NCI-H187 treated with DMSO at 0.1 percent for 48 hours (cell line): ENCODE measurements at places on chromosomes 12 and 14.

GRCh38 chr12:41013881-41014642, 174.1 kb upstream of the PDZRN4 start:
- no peak for DNase-seq

DNA sequence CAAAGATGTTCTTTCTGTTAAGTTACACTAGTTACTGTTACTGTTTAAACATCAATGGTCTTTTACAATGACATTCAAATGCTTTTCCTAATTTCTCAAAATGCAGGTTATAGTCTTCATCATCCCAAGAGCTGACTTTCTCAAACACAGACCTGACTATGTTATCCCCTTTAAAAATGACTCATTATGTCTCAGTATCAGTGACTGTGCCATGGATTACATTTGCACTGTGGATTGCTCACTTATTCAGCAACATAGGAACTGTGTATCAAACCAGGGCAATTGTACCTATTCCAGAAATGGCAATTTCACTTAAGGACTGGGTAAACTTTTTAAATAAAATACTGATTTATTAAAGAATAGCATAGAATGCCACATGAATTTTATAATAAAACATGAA, 630.2 kb upstream of the NOVA1 start:
- no peak for DNase-seq

DNA sequence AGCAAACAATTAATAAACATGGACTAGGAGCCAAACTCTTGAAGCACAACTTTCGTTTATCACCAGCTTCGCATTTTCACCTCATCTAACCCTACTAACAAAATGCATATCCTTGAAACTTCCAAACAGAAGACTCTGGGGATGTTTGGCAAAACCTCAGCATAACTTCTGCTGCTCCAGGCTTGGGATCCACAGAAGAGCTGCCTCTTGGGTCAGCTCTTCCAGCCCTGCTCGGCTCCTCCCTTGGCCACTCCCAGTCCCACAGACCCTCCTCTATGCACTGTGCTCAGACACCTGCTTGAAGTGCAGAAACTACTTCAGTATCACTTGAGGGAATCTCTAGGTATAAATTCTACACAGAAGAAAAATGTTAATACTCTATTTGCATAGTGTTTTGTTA, 110.0 kb upstream of the AMIGO2 start:
- DNase-seq, result no peak

GRCh38 chr12:19461999-19462398, 22.7 kb downstream of the AEBP2 start:
- no peak for DNase-seq

- no peak for DNase-seq
These were observed 19.4 kb upstream of the EIF5 start for GRCh38 chr14:103314496-103315277.

GRCh38 chr12:1740161-1740948, 49.5 kb downstream of the ADIPOR2 start:
- DNase-seq, result no peak

DNA sequence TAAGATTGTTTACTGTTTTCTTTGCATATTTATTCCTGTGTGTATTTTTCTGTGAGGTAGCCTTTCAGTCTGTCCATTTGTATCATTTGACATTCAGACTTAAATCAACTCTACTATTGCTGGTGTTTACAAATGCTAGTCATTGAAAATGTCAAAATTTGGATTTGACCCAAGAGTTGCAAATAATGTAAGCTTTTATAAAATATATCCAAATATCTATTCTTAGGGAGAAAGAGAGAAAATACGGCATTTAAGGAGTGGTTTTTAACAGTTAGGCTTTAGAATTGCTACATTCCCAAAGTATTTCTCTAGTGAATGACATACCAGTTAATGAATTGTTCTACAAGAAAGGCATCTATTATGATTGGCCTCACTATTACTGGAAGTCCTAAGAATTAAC, 37.9 kb downstream of the FRS2 start:
- DNase-seq, result no peak

DNA sequence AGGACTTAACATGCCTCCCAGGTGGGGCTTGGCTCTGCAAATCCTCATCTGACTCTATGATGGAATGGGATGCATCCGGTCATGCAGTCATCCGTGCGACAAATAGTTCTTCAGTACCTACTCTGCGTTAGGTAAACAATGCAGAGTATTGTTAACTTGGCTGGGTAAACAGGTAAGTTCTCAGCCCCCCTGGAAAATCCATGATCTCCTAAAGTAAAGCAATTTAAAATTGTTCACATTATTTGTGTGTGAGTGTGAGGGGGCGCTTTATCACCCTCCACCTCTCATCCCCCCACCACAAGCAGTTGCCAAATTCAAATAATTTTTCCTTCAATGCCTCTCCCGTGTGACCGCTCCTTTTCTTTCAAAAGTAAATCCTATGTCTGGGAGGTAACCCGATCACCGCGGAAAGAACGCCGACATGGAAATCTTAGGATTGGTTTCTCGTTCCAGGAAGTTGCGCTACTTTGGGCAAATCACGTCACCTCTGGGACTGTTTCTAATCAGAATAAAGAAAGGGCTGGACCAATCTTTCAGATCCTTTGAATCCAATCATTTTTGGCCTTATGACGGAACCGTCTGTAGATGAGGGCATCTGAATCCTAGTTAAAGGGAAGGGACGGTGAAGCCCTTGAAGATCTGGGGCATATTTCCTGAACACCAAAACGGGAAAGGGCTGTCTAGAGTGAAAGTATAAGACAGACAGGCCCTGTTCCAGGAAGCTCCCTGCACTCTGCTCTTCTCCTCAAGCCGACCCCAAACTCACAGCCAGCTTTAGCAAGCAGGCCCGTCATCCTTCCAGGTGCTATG, 44.0 kb upstream of the SINHCAF start:
- no peak for DNase-seq

DNA sequence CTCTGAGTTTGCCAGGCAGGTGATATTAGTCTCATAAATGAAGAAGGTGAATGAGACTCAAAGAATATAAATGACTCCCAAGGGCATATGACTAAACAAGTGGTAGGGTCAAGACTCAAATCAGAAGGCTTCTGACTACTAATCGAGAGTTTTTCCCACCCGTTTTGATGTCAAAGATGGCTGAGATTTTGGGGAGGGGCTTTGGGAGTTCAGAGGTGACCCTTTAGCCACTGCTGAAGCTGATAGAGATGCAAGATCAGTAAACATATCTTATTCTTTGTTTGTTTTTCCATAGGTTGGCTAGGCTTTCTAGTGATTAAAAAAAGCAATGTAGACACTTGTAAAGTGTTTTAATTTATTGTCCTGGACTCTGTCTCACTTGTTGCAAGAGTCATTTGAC, 239.6 kb upstream of the PLEKHG7 start:
- DNase-seq, result no peak

- DNase-seq, result no peak
These were observed 3.1 kb downstream of the SLC25A29 start for GRCh38 chr14:100303179-100303578.

DNA sequence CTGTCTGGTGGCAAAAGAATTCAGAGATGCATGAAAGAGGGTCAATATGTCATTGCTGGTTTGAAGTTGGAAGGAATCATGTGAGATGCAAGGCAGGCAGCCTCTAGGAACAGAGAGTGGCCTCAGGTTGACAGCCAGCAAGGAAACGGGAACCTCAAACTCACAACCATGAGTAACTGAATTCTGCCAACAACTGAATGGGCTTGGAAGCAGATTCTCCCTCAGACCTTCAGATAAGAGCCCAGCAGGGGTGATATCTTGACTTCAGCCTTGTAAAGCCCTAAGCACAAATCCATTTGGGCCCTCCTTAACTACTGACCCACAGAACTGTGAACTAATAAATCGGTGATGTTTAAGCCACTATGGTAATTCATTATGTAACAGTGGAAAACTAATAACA, 35.8 kb downstream of the USP15 start:
- DNase-seq, result no peak

GRCh38 chr12:111578276-111578970, 20.7 kb downstream of the ATXN2 start:
- no peak for DNase-seq

DNA sequence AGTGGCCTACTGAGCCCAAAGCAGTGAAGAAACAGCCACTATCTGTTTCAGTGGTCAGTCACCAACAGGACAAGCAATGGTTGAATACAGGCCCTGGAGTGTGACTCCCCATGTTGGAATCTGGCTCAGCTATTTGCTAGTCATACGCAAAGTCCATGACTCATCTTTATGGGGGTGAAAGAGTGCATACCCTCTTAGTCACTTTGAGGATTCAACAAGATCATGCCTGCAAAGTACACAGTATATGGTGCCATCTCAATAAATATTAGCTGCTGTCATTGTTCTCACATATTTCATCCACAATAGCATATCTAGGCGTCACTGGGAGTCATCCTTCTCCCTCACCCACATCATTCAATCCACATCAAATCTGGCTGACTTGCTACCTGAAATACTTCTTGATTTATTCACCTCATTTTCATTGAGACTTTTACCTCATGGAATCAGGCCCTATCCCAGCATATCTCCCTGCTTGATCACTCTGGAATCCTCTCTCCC, 26.4 kb upstream of the STAB2 start:
- no peak for DNase-seq

DNA sequence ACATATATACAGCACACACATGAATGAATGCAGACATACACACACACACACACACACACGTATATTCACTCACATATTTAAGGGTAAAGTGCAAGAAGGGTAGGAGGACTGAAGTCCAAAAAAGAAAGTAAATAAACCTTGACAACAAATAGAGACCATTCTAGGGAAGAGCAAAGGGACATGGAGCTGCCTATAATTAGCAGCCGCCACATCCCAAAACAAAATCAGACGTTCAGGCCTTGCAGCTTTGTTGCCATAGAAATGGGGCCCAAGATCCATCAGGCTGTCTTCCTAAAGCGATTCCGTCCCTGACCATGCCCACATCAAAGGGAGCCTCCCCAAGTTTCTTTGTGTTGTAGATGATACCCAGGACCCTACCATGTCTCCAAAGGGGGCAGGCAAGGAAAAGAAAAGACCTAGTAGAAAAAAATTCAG, 703.5 kb upstream of the TBX3 start:
- DNase-seq, result no peak
